Effector memory CD4-positive, alpha-beta T cell (primary cell): ENCODE measurements at places on chromosomes 2 and 18.
A peak's percentile ranks its signal among the peaks of the same experiment; 100 is the strongest.

DNA sequence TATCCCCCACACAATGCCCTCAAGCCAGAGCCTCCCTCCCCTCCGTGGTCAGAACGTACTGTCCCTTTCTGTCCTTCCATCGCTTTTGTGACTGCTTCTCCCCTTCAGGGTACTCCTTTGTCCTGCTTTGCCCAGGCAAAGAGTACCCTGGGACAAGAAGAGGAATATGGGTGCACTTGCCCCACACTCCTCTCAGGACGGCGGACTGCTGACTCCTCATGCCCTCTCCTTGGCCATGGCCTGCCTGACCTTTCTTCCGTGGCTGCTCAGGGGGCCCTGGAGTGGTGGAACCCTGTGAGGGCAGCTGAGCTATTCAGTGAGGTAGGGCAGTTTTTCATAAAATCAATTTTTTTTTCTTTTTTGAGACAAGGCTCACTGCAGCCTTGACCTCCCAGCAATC is 18.7 kb downstream of the C2orf74 start:
- no peak for DNase-seq

- DNase-seq, result no peak
These were observed 20.7 kb downstream of the SP140 start for GRCh38 chr2:230246206-230246605.

DNA sequence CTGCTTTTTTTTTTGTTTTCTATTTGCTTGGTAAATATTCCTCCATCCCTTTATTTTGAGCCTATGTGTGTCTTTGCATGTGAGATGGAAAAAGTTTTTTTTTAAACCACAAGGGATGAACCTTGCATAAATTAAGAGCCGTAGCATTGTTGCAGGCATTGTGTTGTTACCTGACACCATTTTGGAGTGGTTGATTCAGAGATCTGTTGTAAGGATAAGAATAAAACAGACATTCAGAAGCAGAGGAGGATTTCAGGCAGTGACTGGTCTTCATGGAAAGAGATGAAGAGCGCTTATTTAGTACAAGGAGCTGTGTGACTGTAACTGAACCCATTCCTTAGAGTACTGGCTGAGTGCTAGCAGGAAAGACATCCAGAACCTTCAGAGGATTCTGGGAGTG is 101.2 kb downstream of the LTBP1 start:
- DNase-seq, result no peak

- DNase-seq, result no peak
These were observed 1.0 kb upstream of the STRN start for GRCh38 chr2:36967236-36967876.

GRCh38 chr2:172168917-172169346 is 66.2 kb upstream of the DLX2 start:
- DNase-seq, result no peak

DNA sequence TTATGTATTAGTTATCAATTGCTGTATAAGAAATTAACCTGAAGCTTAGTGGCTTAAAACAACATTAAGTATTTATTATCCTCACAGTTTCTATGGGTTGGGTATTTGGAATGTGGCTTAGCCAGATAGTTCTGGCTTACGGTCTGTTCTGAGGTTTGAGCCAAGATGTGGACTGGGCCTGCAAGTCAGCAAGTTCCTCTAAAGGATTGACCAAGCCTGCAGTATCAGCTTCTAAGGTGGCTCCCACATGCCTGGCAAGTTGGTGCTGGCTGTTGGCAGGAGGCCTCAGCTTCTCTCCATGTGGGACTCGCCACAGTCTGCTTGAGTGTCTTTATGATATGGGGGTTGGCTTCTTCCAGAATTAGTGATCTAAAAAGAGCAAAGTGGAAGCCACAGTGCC is 45.0 kb upstream of the TCF4 start:
- DNase-seq, result no peak

- no peak for DNase-seq
These were observed 566.0 kb downstream of the TMX3 start for GRCh38 chr18:68148863-68149262.

- peak; percentile 56 for DNase-seq
These were observed 22.8 kb upstream of the DGKD start for GRCh38 chr2:233331536-233331935.

DNA sequence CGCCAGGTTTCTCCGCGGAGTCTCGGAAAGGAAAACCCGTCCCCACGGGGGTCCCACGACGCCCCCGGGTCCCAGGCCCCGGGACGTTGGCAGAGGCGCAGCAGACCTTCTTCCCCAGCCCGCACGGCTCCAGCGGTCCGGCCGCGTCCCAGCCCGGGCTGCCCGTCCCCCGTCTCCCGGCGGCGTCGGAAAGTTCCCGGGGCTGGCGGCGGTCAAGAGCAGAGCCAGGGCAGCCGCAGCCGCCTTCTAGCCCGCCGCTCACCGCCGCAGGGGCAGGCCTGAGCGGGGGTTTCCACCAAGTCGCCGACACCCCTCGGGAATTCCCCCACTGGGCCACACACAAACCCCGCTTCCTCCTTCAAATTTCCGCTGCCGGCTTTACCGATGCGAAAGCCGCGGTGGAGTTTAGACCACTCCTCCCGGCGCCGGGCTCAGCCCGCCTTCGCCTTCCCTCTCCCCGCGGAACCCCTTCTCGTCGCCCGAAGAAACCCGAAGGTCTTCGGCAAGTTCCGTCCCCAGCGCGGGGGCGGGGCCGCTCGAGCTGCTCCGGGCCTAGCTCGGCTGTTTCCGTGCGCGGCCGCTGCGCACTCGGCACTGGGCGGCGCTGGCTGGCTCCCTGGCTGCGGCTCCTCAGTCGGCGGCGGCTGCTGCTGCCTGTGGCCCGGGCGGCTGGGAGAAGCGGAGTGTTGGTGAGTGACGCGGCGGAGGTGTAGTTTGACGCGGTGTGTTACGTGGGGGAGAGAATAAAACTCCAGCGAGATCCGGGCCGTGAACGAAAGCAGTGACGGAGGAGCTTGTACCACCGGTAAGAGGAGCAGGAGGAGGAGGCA is at the start of gene CREB1:
Gene CREB1 (plus strand): TSS at position 633 of the 830 bp plus-strand sequence. CDS start 25,674 bp downstream, outside the sequence.
- DNase-seq, result peak; percentile 100

GRCh38 chr2:1636791-1637415 is 107.4 kb downstream of the PXDN start:
- DNase-seq, result no peak

- DNase-seq, result no peak
These were observed 662.1 kb downstream of the LRP1B start for GRCh38 chr2:141468761-141469160.

DNA sequence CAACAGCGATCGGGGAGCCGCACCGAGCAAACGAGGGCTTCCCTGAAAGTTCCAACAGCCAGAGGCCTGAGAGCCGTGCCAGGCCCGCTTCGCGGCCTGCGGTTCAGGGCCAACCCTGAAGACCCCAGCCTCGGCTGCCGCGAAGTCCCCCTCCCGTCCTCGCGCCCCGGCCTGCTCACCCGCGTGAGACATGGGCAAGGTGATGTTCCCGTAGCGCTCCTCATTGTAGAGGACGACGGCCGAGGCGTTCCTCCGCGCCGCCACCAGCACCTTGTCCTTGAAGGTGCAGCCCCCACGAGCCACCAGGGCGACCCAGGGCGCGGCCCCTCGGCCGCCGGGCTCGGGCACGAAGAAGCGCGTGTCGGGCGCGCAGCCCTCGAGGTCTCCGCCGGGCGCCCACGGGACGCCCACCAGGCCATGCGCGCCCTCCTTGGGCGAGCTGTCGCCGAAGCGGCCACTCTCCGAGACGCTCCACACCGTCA is 510 bp downstream of the RNF149 start:
- no peak for DNase-seq

- no peak for DNase-seq
These were observed 2.4 kb downstream of the BOK start for GRCh38 chr2:241560883-241561474.

DNA sequence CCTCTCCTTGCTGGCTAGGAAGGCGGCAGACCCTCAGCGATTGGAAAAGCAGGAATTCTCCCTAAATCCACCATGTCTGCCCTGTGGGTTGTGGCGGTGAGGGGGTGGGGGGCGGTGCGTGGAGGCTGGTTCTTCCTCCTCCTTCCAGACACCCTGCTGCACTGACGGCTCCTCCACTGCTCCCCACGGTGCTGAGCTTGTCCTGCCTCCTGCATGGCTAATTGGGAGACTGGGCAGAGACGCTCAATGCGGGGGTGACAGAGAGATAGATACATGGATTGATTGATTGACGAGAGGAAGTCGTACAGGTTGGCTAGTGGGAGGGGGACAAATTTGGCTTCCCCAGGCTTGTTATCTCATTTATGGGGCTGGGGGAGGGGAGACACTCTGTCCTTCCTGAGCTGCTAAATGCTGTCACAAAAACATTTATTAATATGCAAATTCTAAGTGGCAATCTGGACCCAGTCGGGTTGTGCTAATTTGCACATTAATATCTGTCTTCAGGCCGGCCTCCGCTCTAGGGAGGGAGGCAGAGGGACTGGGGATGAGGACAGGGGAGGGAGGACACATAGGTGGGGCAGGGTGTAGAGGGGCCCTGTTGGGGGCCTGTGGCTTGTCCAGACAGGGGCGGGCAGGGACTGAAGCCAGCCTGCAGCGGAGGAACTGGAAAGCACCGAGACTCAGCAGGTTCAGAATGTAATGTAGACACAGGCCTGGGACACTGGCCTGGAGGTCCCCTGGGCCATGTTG is 181.6 kb downstream of the CELF4 start:
- DNase-seq, result no peak

DNA sequence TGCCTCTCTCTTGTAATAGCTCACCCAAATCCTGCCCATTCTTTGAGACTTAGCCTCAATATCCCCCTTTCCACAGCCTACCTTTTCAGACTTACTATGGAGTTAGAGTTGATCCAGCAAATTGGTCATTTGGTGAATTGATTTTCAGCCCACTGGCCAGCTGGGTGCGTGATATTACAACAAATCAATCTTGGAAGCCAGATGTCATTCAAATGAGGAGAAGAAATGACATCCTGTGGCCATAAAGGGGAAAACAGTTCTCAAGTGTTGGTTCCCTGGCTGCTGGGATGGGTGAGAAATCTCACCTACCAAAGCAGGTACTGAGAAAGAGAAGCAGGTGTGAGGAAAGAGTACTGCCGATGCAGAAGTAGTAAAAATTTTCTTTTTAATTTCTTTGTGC is 36.7 kb upstream of the FOXI3 start:
- no peak for DNase-seq

DNA sequence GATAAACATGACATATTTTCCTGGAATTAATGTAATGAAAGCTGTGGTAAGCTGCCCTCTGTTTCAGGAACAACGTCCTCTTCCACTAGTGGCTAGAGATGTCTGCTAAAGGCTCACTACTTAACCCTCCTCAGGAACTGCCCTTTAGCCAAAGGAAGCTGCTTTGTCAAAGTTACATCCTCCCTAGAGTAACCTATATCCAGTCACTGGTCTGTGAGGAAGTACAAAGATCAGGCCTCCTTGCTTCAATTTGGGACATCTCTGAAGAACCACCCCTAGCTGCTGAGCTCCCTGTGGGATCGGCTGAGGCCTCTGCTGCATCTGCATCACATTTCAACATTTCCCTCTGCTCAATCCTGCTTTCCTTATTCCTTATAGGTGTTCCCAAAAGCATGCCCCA is 107.8 kb downstream of the PRELID3A start:
- DNase-seq, result no peak

- no peak for DNase-seq
These were observed 164.3 kb downstream of the TRABD2A start for GRCh38 chr2:84716564-84716963.
